ENCODE measurements at places on chromosomes 5 and 9. TPM values are rescaled to one million over a fixed set of nuclear protein-coding genes. Genes with fewer than 3 reads are reported as not detected.

GRCh38 chr9:133360400-133361393 is 4.3 kb downstream of the SURF2 start:
- DNase-seq, result no peak

- peak; percentile 5 for DNase-seq
Measured at GRCh38 chr5:180154821-180155364, 54.1 kb downstream of the RASGEF1C start.

- DNase-seq, result no peak
Measured at GRCh38 chr9:353077-353476, 138.4 kb downstream of the DOCK8 start.

PCDHGB5 gene
- total RNA-seq, result 12.0 TPM

FCN1 gene
- 0.41 TPM for total RNA-seq

All from transverse colon (tissue), 4 donors.